ENCODE measurements at places on chromosomes 12 and 14.
A peak's percentile ranks its signal among the peaks of the same experiment; 100 is the strongest.

- DNase-seq: no peak
Measured at GRCh38 chr14:77130386-77130785, 11.2 kb downstream of the ZDHHC22 start.

DNA sequence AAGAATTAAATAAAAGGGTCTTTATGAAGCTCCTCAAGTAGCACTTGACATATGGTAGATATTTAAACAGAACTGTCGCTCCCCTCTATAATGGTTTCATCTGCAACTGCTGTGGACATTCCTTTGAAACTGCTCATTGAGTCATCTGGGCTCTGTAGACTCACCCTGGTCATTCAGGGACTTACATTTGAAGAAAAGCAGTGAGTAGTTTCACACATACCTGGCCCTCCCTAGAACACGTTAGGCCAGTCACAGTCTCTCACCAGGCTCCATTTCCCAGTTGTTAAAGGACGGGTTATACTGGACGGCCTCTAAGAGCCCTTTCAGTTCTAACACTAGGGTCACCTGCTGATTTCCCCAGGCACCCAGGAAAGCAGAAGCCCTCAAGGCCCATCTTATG, 217.0 kb downstream of the BCL11B start:
- no peak for DNase-seq

GRCh38 chr12:106629797-106630659, 47.2 kb downstream of the RFX4 start:
- DNase-seq: no peak

DNA sequence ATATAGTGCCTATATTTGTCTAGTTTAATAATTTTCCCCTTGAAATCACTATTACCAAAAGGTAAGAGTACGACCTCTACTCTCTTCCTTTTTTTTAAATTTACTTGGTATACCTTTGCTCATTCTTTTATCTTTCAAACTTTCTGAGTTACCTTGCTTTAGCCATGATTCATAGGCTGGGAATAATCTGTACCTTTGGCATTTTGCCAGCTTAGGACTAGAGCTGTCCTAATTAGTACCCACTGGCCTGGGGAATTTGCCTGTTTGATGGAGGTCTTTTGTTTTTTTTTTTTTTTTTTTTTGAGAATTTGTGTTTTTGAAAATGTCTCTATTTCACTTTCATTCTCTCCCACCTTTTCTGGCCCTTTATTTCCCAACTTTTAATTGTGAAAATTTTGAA, 8.7 kb upstream of the SLC4A8 start:
- no peak for DNase-seq

DNA sequence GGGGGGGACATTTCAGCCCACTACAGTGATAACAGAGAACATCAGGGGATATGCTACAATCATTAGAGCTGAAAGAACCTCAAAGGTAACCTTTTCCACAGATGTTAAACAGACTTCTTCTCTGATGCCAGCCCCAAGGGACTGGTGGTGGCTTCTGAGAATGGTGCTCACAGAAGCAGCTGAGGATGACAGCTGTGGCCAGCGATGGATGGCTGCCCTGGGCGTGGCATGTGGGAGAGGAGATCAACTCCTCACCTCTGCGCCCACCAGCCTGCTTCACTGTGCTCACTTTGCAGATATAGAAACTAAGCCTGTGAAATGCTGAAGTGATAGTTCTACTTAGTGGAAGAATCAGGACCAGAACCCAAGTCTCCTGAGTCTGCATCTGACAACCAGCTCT, 33.0 kb downstream of the FOXN3 start:
- DNase-seq: peak; percentile 54

Measured in GM19239 (cell line).